ENCODE measurements at places on chromosomes 6 and 20.

DNA sequence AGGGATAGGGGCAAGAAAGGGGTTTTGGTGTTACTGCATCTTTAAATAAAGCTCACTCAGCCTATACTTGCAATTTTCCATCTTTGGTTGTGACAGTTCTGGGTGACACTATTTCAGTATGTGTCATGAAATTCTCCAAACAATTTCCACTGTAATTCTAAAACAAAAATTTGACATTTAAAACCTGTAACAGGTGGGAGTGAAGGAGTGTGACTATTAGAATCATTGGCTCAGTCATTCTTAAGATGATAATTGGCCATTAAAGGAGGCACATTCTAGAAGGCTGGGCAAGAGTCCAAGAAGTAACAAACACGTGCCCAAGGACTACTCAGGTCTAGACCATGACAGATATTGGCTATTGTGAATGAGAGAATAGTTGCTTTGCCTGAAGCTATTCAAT lies 153.3 kb upstream of the ARG1 start:
- DNase-seq: no peak

DNA sequence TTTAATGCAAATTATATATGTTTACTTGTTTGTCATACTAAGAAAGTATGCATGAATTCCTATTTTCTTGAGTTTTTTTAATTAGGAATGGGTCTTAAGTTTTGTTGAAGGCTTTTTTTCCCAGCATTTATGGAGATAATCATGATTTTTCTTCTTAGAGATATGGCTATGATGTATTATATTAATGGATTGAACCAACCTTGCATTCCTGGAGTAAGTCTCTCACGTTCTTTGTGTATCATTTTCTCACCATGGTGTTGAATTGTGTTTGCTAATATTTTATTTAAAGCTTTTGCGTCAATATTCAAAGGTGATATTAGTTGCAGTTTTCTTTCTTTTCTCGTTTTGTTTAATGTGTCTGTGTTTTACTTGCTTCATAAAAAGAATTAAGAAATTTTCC lies 48.4 kb upstream of the SLC35D3 start:
- no peak for DNase-seq

- DNase-seq: no peak
These were observed 50.8 kb downstream of the NCOA7 start for GRCh38 chr6:125841356-125842090.

DNA sequence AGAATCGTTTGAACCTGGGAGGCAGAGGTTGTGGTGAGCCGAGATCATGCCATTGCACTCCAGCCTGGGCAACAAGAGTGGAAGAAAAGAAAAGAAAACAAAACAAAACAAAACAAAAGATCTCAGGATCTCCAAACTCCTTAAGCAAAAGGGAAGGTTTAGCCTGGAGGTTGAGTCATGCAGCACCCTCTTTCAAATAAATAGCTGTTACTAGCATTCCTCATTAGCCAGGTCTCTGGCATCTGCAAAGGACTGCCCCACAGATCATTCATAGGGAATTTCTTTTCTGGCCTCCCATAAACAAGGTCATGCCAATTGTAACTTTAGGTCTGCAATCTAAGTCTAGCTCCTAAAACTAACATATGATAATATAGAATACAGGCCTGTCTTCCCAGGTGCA lies 37.2 kb downstream of the EDN1 start:
- no peak for DNase-seq

- DNase-seq: no peak
These were observed 277.5 kb downstream of the PTPRK start for GRCh38 chr6:128242765-128243403.

GRCh38 chr6:116016846-116017545 lies 43.7 kb downstream of the FRK start:
- no peak for DNase-seq
